ENCODE measurements at places on chromosomes 5 and 9.
A peak's percentile ranks its signal among the peaks of the same experiment; 100 is the strongest.

GRCh38 chr9:112914524-112914923, 23.8 kb upstream of the SLC46A2 start:
- DNase-seq: no peak

GRCh38 chr9:35172878-35173277, 11.1 kb downstream of the UNC13B start:
- DNase-seq: no peak

GRCh38 chr5:132233811-132234683, 6.4 kb upstream of the P4HA2 start:
- no peak for DNase-seq

DNA sequence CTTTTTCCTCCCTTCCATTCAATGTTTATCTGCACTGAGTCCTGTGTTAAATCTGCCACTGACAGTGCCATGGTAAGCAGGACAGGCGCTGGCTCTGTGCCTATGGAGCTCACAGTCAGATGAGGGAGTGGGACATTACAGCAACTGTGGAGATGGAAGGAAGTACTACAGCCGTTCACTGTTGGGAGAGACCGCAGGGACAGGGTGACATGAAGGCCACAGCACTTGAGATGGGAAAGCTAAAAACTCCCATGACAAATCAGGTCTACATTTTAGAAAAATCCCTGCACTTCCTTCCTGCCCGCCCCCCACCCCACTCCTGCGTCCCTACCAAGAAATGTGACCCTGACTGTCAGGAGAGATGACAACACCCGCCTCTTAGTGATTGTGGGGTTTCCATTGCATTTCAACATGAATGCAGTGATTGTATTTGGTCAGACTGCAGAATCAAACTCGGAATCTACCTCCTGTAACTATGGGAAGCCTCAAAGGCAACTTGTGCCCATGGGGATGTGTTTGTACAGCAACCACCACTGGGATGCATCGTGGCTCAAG, 56.4 kb downstream of the GTF3C4 start:
- DNase-seq: no peak

DNA sequence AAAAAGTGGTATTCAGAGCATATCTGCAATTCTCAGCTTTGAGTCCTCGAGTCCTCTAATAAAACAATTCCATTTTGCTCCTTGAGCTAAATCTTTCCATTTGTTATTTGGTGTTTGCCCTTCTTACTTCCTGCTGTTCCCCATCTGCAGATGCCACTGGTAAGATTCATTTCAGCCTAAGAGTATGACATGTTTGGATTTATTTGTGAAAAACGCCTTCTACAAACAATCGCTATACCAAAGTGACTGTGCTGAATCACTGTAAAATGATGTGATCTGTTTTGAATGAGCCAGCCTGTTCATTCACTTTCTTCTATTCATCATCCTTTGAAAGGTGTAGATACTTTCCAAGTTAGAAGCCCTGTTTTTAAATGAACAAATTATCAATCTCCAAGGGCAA, 27.7 kb downstream of the KCTD16 start:
- no peak for DNase-seq

DNA sequence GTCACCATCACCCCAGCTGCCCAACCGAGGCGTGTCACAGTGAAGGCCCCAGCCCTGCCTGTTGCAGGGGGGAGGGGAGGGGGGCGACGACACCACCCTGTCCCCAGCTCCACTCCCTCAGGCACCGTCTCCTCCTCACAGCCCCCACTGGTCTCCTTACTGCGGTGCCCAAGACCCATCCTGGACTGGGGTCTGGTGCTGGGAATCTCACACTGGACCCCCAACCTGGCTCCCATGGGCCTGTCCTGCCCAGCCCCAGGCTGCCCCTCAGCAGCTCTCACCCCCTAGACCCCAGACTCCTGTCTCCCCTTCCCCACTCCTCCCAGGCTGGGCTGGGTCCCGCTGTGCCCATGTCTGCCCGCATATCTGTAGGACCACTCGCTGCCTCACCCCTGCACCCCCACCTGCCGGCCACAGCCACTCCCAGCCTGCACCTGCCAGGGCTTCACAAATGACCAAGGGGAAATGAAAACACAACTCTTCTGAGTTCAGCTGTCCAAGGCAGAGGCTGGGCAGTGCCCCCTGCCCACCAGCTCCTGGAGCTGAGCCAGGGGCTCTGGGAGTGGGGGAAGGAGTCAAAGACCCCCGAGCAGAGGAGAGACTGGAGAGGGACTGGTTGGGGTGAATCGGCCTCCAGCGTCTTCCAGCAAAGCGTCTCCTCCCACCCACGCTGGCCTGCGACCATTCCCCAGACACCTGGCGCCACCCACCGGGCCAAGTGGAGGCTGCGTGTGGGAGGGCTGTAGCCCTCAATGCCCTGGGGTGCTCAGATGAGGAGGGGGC, 32.6 kb upstream of the EGFL7 start:
- no peak for DNase-seq

DNA sequence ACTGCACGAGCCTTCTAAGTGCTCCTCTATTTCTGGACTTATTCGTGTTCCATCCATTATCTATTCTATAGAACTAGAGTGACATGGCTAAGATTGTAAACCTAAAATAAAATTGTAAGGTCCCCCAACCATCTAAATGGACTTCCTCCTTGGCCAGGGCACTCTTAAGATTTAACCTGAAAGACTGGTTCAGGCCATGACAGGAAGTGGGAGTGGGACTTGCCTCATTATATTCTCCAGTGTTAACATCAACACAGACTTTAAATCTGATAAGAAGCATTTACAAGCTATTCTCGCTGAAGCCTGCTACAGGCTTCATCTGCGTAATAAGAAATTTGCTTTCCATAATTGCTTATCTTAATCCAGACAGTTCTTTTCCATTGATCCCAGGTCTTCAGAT, 117.0 kb downstream of the SSBP2 start:
- no peak for DNase-seq

DNA sequence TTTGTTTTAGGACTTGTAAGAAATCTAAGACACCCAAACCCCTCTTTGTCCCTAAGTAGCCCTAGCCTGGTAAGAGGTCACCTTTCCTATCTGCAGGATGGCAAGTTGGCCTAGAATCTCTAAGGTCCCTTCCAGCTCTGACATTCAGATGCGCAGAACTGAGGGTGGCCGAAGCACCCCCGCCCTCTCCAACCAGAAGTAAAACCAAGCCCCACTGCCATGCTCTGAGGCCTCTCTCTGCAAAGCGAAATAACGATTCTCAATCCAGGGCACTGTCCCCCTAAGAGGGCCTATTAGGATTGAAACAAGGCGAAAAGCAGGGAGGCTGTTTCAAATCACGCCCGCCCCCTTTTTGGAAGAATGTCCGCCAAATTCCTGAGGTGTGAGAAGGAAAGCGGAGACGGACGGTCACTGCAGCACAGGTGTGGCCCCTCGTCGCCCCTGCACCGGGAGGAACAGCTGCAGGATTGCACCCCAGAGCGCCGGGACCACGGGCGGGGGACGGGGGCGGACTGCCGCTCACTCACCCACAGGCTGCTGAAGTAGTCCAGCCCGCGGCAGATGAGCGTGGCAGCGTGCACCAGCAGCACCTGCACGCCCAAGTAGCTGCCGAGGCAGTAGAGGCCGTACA, 824 bp downstream of the TMEM245 start:
- DNase-seq: peak; percentile 42

DNA sequence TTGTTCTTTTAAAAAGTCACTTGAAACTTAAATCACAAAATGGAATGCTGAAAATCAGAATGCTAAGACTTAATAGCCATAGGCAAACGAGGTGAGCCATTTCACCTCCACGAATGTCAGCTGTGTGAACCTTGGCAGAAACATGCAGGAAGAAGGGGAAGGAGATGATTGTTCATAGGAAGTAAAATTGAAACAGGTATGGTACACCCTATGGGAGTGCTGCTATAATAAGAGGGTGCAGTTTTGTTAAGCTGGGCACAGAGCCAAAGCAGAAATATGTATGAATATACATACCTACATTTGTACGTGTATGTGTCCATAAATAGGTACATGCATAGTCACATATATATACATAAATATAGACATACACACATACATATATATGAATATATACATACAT, 51.0 kb upstream of the SPINK5 start:
- no peak for DNase-seq

DNA sequence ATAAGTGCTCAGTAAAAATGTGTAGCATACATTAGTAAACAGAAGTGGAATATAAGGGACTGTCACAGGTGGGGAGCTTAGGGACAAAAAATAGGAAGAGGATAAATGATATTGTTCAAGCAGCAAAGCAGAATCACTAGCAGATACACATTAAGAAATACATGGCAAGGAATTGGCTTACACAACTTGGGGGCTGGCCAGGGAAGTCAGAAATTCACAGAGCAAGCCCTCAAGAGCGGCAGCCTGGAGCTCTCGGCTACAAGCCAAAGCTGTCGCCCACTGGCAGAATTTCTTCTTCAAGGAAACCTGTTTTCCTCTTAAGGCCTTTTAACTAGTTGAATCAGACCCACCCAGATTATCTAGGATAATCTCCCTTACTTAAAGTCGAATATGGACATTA, 73.0 kb upstream of the SMIM23 start:
- DNase-seq: no peak

DNA sequence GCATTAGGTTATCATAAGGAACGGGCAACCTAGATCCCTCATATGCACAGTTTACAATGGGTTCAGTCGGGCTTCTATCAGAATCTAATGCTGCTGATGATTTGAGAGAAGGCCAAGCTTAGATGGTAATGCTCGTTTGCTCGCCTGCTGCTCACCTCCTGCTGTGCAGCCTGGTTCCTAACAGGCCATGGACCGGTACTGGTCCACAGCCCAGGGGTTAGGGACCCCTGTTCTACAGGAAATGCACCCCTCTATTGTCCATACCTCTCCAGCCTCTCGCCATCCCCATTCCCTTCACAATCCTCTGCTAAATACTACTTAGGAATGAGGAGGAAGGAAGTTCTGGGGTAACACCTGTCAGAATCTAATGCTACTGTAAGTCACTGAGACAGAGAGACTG, 75.1 kb downstream of the OXCT1 start:
- DNase-seq: no peak

DNA sequence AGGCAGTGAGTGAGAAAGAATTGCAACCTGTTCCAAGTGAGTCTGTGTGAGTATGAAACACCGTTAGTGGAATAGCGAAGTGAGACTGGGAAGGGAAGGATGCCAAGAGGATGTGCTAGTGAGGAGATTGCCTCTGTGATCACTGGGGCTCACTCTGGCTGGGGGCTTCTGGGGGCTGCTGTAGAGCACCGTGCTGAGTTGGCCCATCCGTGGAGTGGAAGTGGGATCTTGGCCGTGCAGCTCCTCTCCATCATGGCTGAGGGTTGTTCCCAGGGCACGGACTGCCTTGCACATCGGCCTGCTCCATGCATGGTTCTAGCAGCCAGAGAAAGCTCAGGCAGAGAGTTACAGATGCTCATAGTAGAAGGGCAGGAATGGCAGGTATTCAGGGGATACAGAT, 236.1 kb downstream of the AGTPBP1 start:
- DNase-seq: no peak

- DNase-seq: no peak
Observed at GRCh38 chr9:99400184-99400731, 178.2 kb downstream of the SEC61B start.

- DNase-seq: no peak
Observed at GRCh38 chr5:143481697-143482531, 78.4 kb upstream of the NR3C1 start.

- no peak for DNase-seq
Observed at GRCh38 chr5:155767470-155767869, 559.5 kb upstream of the SGCD start.

DNA sequence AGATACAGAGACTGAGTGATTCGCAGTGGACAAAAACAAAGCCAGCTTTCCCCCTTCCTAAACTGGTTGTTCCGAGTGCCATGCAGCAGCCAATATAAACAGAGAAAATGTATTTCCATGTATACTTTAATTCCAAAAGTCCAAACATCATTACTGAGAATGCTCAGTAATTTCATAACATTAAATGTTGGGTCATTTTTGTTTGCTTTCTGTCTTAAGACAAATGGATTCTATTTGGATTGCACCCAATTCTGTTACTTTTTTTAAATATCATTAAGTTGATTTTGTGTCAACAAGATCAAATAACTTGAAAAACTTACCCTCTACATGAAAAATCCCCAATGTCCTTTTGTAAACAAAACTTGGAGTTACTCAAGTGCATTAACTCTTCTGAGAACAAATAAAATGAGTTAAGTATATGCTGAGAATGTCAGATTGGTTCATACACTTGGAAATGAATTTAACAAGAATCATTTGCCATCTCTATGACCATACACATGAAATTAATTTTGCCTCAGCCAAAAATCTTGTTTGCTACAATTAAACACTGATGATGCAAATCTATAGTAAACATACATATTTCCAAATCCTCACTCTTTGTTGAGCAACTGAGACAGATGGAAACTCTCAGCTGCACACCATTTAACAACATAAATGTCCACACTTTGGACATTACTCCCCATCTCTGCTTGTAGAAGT, 19.4 kb downstream of the LURAP1L start:
- DNase-seq: no peak

GRCh38 chr9:37309136-37309535, 113.4 kb upstream of the GRHPR start:
- DNase-seq: no peak

DNA sequence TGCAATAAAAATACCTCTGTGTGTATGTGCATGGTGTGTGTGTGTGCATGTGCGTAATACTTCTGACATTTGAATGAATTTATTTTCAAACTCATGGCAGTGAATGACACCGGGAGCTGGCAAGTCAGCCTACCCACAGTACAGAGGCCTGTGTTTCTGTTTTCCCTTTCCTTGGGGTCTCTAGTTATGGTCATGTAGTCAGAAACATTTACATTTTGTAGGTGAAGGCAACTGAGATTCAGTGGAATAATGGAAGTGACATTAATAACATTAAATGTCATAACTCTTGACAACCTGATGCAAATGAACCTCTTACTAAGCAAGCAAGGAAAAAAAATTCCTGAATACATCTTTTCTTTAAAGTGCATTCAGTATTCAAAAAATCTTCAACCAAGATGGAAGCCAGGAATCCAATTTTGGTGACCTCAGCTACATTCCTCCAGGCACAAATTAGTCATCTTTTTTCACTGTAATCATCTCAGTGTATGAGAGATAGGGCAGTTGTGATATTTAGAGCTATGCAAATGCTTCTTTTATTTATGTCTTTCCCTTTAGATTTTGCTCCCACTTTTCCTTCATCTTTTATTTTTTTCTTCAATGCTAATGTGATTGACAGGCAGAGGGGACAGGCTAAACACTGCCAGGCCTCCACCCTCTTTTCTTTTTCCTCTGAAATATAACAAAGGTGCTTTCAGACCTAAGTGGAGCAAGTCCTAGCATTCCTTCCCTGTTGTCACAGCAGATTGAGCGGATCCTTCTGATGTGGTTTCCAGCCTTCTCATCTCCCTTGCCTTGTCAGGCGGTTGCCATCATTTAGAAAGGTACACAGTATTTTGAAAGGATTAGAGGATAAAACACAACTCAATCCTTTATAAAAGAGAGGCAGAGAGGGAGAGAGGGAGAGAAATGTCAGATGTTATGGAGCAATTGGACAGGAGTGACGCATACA, 569.8 kb upstream of the ADAMTS16 start:
- DNase-seq: no peak

DNA sequence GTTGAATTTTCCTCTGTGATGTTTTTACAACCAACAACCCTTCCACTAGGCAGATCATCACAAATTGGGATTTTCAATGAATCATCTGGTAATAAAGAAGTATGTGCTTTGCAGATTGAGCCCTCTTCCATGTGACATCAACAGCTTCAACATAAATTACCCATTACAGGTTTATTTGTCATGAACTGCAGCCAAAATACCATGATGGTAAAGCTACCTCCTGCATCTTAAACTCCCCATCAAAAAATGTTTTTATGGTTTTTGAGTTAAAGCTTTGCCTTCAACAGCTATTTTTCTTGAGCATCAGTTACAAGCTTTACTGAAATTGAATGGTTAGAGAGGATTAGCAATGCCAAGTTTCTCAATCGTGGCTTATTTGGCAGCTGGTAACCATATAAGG, 211.4 kb upstream of the TUSC1 start:
- DNase-seq: no peak
